ENCODE measurements at places on chromosomes 11 and 22.

GRCh38 chr11:82890936-82891335 lies 9.3 kb downstream of the PRCP start:
- DNase-seq: no peak

DNA sequence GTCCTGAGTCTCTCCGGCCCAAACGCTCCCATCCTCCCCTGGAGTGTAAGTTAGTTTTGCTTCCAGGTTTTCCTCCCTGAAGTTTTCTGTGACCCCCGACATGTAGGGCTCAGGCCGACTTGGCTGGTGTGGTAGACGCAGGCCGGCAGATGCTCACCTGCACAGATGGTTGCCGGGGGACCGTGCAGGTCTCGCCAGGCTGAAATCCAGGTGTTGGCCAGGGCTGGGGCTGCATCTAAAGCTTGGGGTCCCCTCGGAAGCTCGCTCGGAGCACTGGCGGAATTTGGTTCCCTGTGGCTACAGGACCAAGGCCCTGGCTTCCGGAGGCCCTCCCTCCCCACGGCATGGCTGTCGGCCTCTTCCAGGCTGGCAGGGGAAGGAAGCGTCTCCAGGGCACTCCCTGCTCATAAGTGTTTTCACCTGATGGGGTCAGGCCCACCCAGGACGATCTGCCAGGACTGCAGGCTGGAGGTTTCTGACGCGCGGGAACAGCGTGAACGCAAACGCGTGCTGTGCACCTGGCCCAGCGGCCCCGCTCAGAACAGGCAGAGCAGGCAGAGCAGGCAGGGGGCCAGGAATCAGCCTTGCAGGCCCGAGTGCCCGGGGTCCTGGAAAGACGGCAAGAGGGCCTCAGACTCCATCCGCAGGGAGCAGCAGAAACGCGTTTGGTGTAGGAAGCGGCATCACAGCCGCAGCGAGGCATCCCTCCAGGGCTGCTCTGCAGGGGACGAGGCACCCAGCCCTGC lies 258.2 kb downstream of the BRD1 start:
- DNase-seq: no peak

DNA sequence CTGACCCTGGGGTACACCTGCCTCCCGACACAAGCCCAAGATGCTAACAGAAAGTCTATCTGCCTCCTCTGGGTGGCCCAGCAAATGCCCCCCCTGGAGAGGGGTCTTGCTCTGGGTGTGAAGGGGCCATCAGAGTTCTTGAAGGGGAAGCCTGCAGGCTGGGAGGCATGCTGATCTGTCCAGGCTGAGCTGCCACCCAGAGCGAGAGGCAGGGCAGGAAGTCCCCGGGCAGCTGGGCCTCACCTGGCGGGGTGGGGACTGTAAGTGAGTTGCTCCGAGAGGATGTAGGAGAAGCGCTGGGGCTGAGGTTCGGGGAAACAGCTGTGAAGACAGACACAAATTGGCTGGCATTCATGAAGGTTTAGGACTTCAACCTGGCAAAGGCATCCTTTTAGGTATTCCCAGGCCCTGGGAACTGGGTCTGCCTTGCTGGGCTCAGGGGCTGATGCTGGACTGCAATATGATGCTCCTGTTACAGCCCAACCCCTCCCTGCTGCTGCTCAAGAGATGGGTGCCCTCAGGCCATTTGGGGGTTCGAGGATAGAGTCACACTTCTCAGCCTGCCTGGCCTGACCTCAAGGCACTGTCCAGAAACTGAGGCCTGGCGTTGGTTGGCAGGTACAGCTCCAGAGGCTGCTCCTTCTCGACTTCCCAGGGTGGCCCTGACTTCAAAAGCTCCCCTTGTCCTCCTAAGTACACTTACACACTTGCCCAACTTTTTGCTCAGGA lies 60.2 kb upstream of the LYVE1 start:
- no peak for DNase-seq

DNA sequence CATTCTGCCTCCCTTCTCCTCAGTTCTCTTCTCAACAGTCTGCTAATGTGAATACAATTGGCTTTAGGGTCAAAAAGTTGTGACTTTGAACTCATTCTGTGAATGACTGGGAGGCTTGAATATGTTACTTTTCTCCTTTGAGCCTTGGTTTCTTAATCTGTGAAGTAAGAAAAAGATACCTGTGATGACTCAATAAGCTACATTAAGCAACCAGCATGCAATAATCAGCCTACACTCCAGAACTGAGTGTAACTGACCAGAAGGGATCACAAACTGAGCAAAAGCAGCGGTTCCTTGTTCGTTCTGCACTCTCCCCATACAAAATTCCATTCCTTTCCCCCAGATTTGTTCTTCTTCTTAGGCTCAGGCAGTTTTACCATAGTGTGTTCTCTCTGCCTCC lies 23.4 kb downstream of the ZNF202 start:
- no peak for DNase-seq

DNA sequence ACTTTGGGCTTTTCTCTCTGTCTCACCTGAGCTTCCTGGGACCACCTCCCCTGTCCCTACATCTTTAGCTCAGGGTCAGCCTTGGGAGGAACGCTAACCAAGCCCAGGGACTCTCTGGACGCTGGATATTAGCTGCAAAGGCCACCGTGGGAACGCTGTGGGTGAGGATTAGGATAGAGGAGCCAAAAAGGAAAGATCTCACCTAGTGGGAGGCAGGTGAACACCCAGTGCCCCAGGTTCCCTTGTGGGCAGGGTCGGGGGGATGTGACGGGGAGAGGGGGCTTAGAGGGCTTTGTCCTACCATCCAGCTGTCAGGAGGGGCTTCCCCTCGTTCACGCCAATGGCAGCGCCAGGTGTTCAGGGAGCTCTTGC lies 50.2 kb downstream of the LINC01488 start:
- no peak for DNase-seq

DNA sequence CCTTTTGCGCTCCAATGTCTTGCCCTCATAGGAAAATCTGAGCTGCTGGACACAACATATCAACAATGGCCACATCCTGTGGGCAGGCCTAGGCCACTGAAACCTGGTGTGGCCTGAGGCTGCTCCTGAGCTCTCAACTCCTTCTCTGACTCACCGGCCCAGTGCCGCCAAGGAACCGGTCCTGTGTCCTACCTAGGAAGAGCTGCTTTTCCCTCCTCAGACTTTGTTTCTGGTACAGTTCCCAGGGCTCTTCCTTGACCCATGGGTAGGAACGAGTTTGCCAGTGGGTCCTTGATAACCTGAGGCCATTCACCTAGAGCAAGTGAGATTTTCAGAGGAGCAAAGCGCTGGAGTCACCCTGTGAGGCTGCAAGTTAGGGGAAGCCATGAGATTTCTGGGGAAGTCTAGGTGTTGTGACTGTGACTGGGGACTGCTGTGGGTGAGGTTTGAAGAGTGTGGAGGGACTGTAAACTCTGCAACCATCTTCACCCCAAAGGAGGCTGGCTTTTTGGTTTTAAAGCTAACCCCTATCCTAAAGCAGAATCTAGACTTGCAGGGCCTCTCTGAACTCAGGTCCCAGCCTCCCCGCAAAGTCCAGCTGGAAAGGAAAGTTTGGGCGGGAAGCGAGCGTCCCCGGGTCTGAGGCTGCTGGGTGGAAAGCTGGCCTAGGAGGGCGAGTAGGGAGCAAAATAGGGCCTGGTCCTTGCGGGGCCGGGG lies 12.0 kb upstream of the PAX6 start:
- no peak for DNase-seq

DNA sequence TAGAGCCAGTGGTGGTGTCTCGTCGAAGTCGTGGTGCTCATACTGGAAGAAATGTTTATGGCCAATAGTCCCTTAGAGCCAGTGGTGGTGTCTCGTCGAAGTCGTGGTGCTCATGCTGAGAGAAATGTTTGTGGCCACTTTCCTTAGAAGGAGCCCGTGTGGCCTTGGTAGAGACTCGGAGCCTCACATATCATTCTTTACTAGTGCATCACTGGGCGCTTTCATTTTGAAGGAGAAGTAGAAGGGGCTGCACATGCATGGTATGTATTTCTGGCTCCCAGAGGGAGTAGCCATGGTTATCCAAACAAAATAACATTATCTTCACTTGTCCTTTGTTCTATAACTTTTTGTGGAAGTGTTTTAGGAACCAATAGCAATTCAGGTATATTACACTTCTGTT lies 69.5 kb downstream of the JAM3 start:
- no peak for DNase-seq
